ENCODE measurements at places on chromosomes 2 and 18.

- no peak for DNase-seq
These were observed 30.0 kb downstream of the PMAIP1 start for GRCh38 chr18:59929621-59930295.

GRCh38 chr18:25329783-25330182 lies 22.2 kb downstream of the ZNF521 start:
- DNase-seq, result no peak

DNA sequence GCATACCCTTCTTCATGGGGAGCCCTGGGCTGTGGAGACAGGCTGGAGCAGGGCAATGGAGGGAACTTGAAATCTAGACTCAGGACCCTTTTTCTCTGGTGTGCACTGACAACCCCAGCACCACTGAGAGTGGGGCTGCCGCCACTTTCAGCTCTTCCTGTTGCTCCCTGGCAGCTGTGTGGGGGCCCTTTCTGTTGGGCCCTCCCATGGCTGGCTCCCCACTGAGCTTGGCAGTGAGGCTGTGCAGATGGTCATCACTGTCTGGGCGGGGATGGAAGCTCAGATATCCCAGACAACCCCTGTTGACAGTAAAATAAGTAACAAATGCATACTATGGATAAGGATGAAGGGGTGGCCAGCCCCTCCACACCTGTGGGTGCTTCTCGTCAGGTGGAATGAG lies 6.7 kb downstream of the MYO7B start:
- DNase-seq, result no peak

- no peak for DNase-seq
These were observed 166.9 kb downstream of the SOCS6 start for GRCh38 chr18:70455731-70456130.

DNA sequence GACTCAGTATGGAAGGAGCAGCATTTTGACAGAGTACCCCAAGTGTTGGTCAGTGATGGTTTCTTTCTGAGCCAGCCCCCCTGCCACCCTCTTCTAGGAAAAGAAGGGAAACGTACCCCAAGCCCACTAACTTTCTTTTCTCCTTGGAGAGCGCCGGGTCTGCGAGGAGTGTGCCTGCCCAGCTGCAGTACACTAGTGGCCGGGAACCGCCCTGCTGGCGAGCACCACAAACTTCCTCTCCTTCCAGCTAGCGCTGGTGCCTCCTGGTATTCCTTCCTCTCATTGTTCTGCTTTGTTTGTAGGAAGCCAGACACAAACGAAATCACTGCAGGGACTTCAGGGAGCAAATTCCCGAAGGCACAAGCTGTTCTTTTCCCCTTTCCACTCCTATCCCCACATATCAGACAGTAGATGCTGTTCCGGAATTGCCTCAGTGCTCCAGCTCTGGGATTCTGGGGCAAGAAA lies 1.8 kb downstream of the CCDC85A start:
- DNase-seq, result no peak

Data from hematopoietic multipotent progenitor cell treated with erythropoietin and hydrocortisone succinate and interleukin-3 and kit ligand, for 8 days (in vitro differentiated cells).